ENCODE measurements at places on chromosomes 11 and 22.

DNA sequence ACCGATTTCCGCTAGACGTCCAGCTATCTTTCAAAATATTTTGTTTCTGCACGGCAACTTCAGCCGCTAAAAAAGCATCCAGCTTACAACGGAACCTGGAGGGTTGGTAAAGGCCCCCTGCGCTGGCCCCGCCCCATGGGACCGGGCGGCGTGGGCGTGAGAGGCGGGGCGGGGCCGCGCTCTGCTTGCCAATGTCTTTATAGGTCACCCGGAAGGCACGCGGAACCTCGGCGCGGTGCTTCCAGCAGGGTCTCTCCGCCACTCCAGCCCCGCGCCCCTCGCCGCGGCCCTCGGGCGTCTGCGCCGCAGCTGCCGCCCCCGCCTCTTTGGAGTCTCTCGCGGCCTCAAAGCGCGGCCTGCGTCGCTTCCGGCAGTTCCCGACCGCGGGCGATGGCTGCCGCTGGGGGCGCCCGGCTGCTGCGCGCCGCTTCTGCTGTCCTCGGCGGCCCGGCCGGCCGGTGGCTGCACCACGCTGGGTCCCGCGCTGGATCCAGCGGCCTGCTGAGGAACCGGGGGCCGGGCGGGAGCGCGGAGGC lies at the start of gene FDX1:
FDX1 (plus strand) TSS at position 218 of the 536 bp plus-strand sequence; CDS start at position 391, 173 bp downstream.
- DNase-seq, result peak; percentile 80

GRCh38 chr11:67243051-67243450 lies 23.2 kb upstream of the GRK2 start:
- no peak for DNase-seq

- no peak for DNase-seq
Observed at GRCh38 chr11:46930089-46930488, 6.5 kb upstream of the CSTPP1 start.

- no peak for DNase-seq
Observed at GRCh38 chr11:13216711-13217075, 60.9 kb upstream of the BMAL1 start.

GRCh38 chr11:96324912-96325311 lies 18.1 kb downstream of the MAML2 start:
- DNase-seq, result no peak

DNA sequence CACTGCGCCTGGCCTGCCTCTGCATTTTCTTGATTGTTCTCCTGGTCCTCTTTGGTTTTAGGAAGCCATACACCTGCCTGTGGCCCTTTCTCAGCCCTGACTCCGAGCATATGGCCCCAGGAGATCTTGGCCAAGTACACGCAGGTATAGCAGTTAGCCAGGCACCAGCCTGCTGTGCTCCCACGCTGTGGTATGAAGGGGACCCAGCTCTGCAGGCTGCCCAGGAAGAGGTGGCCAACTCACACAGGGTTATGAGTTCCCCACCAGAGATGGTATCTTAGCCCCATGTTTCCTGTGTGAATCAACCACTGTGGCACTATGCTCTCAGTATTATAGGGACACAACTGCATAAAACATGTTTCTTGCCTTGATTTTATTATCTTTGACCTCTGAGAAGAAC lies 31.1 kb downstream of the SGSM3 start:
- DNase-seq, result peak; percentile 72

- no peak for DNase-seq
Observed at GRCh38 chr11:123316003-123316402, 114.1 kb upstream of the GRAMD1B start.

GRCh38 chr11:116506263-116506825 lies 266.4 kb downstream of the BUD13 start:
- DNase-seq, result no peak

- no peak for DNase-seq
Observed at GRCh38 chr22:38402204-38402603, 52.8 kb downstream of the KCNJ4 start.

- no peak for DNase-seq
Observed at GRCh38 chr11:74847395-74847794, 98.7 kb downstream of the RNF169 start.

DNA sequence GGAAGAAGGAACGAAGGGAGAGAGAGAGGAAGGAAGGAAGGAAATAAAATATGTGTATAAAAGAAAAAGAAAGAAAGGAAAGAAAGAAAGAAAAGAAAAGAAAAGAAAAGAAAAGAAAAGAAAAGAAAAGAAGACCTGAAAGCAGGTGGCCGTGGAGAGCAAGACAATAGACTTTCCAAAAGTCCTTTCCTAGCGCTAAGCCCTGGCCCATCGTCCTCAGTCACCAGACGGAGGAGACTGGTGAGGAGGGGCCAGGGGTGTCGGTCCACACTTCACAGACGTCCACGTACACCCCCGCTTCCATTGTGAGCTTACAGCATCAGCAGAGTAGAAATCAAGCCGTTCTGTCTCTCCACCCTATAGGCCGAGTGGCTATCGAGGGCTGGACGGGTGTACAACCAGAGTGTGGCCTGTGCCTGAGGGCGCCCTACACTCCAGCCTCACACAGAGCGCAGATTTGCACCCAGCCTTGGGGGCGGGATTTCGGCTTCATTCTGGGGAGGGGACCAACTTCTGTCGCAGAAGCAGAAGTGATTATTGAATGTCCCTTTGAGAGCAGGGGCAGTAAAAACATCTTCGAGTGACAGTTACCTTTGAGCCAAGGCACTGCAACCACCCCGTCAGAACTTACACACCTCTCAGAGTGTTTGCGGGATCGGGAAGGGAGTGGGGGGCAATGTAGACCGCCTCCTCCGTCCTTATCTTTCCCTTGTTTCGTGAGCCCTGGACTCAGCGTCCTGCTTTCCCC lies 2.0 kb upstream of the BSX start:
- no peak for DNase-seq

DNA sequence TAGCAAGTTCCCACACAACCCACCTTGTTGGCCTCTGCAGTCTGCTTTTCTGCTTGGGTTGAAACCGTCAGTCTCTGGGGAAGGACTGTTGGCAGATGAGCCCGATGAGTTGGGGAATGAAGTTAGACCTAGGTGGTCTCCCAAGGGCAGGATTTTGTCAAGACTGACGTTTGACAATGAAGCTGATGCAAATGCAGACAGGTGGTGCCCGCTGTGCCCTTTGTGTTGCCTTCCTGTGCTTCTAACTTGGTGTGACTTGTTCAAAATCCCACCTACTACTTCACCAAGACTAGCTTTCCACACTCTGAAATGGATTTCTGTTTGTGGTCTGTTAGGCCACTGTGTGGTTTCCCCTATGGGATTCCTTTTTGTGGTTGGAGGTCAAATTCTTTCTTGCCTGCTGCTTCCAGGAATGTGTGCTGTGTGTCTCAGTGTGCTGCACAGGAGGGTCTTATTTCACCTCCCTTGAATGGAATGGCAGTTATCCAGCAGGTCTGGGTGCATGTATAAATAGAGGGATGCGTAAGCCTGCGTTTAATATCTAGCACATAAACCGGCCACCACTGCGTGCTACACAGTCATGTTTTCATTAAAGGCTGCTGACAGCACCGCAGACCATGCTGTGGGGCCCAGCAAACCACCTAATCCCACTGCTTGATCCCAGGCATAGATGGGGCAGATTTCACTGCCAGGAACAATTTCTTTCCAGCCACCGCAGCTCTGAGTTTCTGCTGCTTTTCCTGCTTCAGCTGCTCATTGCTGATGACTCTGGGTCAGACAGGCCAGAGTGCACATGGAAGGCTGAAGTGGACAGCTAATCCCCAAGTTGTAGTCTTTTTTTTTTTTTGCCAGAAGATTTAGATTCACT lies 44.8 kb downstream of the ADAMTS8 start:
- no peak for DNase-seq

DNA sequence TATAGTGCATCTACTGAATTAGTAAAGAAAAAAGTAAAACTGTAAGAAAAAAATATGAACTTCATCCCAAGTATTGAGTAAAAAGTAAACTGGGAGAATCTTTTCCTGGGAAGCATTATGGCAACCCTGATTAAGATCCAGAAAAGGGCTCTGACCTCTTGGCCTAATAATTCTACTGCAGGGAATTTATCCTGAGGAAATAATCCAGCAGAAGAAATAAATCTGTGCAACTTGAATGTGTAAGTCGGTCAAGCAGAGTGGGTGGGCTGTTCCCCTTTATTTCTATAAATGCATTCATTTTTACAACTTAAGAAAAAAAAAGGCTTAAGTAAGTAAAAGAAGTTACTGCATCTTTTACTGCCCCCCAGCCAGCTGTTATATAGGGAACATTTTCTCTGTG lies 111.2 kb upstream of the PARVA start:
- no peak for DNase-seq

GRCh38 chr11:27075192-27075591 lies 34.6 kb downstream of the BBOX1 start:
- DNase-seq, result no peak

- peak; percentile 23 for DNase-seq
Observed at GRCh38 chr22:42368379-42369249, 63.6 kb downstream of the NFAM1 start.

DNA sequence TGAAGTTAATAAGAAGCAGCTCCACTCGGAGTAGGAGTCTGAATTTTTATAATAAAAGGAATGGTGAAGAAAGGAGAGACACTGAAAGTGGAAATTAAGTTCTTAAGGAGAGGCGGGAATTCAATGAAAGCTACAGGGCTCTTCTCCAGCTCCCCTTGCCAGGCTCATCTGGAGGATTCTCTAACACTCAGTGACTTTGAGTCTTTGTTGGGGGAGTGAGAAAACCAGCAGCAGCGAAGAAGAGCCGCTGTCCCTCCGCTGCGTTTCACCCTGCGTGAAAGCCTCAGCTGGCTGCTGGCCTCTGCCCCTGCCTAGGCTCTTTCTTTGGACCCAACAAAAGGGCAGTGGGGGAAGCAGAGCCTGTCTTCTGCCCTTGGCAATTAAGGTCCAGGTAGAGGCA lies 113.0 kb downstream of the NTM start:
- DNase-seq, result no peak

DNA sequence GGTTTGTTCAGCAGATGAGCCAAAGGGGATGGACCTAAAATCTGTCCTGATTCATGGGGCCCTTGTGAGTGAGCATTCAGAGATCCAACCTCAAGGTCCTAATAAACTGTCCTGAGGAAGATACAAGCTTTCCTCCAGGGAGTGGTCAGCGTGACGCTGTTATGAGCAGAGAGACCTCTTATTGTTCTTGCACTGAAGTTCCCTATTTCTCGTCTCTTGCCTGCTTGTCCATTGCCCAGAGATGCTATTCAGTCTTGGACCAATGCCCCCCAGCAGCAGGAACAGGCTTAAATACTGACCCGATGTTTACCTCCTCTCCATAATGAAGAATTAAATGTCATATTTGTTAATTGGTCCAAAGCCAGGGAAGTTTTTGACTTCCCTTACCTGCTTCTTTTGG lies 225.2 kb upstream of the PGR start:
- no peak for DNase-seq

- DNase-seq, result no peak
Observed at GRCh38 chr11:129056916-129057315, 114.2 kb upstream of the TP53AIP1 start.

GRCh38 chr11:31326470-31327148 lies 42.9 kb downstream of the DCDC1 start:
- DNase-seq, result no peak

DNA sequence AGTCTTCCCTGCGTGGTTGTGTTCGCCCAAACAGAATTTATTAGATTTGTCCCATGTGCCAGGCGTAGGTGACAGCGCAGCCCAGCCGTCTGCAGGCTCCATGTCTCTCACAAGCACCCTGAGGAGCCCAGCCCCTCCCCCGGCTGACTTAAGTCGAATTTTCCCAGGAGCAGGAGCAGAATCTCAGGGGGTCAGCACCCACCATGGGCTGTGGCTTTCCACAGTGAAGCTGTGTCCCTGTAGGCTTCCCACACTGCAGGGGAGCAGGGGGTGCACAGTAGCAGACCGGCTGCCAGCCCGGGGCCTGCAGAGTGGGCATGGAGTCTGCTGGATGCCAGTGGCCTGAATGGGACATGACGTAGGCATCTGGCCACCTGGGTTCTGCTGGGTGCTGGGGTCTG lies 16.0 kb downstream of the PARVG start:
- DNase-seq, result no peak

GRCh38 chr22:44567846-44568493 lies 69.9 kb upstream of the RTL6 start:
- peak; percentile 57 for DNase-seq

- peak; percentile 65 for DNase-seq
Observed at GRCh38 chr11:33829430-33830141, 55.3 kb upstream of the FBXO3 start.

- DNase-seq, result peak; percentile 53
Observed at GRCh38 chr11:12113294-12113693, 2.9 kb downstream of the MICAL2 start.

GRCh38 chr11:9862981-9863380 lies 199.1 kb downstream of the SWAP70 start:
- no peak for DNase-seq

- no peak for DNase-seq
Observed at GRCh38 chr22:22689621-22690345, 45.4 kb downstream of the GGTLC2 start.

GRCh38 chr11:26149585-26149984 lies 182.3 kb upstream of the ANO3 start:
- DNase-seq, result no peak

GRCh38 chr11:11403763-11404725 lies 51.0 kb upstream of the CSNK2A3 start:
- no peak for DNase-seq

DNA sequence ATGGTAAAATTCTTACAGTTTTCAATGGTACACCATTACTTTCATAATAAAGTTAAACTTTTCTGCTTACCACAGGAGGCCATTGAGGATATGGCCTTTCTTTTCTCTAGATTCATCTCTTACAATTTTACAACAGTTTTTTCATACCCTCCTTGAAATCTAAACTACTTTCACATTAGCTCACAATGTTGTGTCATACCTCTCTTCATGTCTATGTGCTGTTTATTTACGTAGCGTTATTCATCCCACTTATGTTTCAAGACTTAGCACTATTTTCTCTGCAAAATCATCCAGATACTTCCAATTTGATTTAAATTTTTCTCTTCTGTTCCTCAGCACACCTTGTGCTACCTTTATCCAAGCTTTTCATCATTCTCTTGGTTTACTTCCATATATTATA lies 123.3 kb downstream of the METTL15 start:
- DNase-seq, result no peak

- DNase-seq, result no peak
Observed at GRCh38 chr22:19056951-19057401, 65.2 kb downstream of the DGCR2 start.

GRCh38 chr22:19178657-19179496 lies at the start of gene SLC25A1:
TSS of gene SLC25A1 (minus strand) at chr22:19178736. CDS start at chr22:19178673, 63 bp downstream.
- DNase-seq, result peak; percentile 89

Data from activated CD4-positive, alpha-beta memory T cell treated with anti-CD3 and anti-CD28 coated beads, Interleukin-2, amount 10 ng/mL, durations not matched to agents 7 days and 5 days (primary cell).